ENCODE measurements at places on chromosomes 3 and 15.

GRCh38 chr3:136755192-136755591 is 3.0 kb upstream of the STAG1 start:
- no peak for DNase-seq

DNA sequence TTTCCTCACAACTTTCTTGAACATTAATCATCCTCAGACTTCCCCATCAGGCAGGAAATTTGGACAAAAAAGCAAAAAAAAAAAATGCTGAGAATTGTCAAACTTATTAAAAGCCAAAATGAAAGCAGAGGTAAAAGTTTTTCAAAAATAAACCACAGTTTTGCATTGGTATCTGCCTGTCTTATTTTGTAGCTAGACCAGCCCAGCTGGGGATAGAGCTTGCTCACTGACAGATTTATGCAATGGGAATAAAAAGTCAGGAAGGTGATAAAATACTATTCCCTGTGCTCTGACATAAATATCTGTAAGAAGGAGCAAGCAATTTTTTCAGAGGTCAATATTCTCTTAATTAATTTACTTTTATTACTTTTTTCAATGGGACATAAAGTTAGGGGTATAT is 1006.7 kb upstream of the ALCAM start:
- DNase-seq: peak; percentile 31

DNA sequence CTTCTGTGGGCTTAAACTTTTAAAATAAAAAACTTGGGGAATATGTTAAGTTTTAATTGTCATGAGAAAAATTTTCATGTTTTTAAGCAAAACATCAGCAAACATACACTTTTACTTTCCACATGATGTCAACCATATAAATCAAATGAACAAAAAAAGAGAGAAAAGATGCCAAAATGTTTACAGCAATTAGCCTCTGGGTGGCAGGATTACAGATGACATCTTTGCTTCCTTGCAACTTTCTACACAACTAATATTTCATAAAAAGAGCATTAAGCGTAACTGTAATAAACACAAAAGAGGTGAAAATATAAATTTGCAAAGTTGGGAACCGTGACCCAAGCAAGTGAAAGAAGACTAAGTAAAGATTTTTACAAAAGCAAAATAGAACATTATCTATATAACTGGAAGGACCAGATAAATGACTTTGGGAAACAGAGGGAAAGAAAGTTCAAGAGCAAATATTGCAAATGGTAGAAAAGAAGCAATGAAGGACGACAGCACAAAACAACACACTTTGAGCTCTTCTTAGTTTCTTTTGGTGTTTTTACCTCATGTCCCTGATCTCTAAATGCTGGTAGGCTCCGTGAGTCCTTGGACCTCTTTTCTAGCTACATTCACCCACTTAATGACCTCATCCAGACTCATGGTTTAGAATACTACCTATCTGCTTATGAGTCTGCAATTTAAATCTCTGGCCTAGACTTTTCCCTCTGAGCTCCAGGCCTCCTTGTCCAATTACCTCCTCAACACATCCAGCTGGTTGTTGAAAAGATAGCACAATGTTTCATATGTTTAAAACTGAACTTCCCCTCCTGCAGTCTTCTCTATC is 9.4 kb downstream of the TP53BP1 start:
- peak; percentile 42 for DNase-seq

GRCh38 chr3:173617490-173617889 is 219.9 kb downstream of the NLGN1 start:
- no peak for DNase-seq

- no peak for DNase-seq
Measured at GRCh38 chr3:170903123-170903522, 5.3 kb downstream of the EIF5A2 start.

GRCh38 chr15:98070137-98070536 is 109.6 kb downstream of the ARRDC4 start:
- DNase-seq: peak; percentile 29

DNA sequence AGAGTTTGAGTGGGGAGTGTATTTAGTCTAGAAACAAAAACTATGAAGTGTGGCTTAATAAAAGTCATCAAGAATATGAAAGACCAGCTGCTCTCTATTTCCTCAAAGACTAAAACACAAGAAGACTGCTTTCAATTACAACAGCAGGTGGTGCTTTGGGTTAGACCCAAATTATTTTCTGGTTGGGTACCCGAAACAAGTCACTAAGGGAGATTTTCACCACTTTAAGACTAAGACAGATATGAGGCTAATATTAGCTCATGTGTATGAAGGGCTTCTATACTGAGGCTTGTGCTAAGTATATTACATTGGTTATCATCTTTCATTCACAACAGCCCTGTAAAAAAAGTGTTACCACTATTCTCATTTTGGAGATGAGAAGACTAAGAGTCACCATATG is 43.1 kb downstream of the COL8A1 start:
- peak; percentile 43 for DNase-seq

GRCh38 chr15:89985111-89985510 is 16.0 kb upstream of the ZNF710 start:
- DNase-seq: no peak

DNA sequence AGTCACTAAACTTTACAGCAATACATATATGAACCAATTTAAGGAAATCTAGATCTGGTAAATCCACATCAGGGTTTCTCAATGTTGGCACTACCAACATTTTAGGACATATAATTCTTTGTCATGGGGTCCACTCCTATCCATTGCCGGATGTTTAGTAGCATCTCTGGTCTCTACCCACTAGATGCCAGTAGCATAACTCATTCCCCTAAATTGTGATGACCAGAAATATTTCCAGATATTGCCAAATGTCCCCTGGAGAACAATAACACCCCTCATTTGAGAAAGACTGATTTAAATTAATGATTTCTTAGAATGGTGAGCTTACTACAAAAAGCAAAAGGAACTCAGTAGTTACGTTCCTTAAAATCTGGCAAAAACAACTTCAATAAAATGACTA is 23.1 kb upstream of the ANKRD28 start:
- DNase-seq: peak; percentile 47

GRCh38 chr3:30189900-30190299 is 416.5 kb upstream of the TGFBR2 start:
- no peak for DNase-seq

GRCh38 chr15:33029109-33029652 is 165.3 kb downstream of the FMN1 start:
- peak; percentile 98 for DNase-seq

- no peak for DNase-seq
Measured at GRCh38 chr3:128698211-128699047, 27.6 kb upstream of the RAB7A start.

- DNase-seq: no peak
Measured at GRCh38 chr15:41778521-41778920, 4.2 kb downstream of the MAPKBP1 start.

- no peak for DNase-seq
Measured at GRCh38 chr3:127590282-127590592, 296 bp downstream of the TPRA1 start.

DNA sequence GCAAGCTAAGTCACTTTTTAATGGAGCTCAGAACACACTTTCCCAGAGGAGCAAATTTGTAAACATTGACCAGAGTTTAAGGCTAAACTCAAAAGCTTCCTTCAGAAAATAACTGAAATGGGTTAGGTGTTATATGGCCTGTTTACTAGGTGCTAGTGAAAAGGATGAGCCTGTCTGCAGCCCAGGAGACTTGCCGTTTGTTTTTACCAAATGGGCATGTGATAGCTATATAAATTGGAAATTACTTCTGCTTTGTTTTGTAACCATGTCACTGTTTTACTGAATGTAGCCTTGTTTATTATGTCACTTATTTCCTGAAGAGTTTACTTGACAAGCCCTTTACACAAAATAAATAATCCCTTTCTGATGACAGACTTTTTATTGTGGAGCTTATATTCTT is 109.4 kb upstream of the THSD4 start:
- no peak for DNase-seq

DNA sequence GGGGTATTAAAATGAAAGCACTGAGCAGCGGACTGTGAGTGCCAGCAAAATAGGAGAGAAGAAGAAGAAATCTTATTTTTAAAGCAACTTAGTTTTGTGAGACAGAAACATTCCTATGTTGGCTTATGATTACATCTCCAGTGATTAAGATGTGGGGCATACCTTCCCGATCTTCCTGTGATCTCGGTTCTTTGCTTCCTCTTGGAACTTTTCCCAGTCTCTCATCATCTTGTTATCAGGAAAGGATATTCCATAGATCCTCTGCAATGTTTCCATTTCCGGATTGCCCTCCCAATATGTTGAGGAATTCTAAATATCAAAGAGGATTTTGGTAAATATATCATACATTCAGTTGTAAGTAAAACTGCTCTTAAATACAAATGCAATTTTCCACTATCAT is 22.2 kb downstream of the TARS3 start:
- no peak for DNase-seq

- DNase-seq: peak; percentile 71
Measured at GRCh38 chr3:145243875-145244274, 917.1 kb downstream of the PLOD2 start.

GRCh38 chr3:45929042-45929679 is 14.1 kb upstream of the CXCR6 start:
- DNase-seq: peak; percentile 39

GRCh38 chr3:36681867-36682266 is 82.5 kb downstream of the DCLK3 start:
- DNase-seq: no peak

- no peak for DNase-seq
Measured at GRCh38 chr3:50194903-50195500, 3.6 kb downstream of the GNAT1 start.

- DNase-seq: peak; percentile 95
Measured at GRCh38 chr3:123757281-123757940, 126.7 kb downstream of the MYLK start.

DNA sequence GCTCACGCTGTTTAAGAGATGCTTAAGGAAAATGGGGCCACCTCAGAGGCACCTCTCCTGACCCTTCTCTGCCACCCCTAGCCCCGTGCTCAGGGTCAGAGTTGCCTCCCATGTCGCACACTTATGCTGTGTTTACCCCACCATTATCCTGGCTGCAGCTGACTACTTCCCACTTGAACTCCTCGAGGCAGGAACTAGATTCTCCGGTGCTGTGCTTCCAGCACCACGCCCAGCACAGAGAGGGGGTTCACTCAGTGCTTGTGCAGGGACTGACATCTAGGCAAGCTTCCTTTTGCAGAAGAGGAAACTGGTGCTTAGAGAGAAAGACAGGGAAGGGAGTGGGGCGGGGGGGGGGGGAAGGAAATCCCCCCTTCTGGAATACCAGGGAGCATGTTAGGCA is 340.1 kb downstream of the RORA start:
- no peak for DNase-seq

DNA sequence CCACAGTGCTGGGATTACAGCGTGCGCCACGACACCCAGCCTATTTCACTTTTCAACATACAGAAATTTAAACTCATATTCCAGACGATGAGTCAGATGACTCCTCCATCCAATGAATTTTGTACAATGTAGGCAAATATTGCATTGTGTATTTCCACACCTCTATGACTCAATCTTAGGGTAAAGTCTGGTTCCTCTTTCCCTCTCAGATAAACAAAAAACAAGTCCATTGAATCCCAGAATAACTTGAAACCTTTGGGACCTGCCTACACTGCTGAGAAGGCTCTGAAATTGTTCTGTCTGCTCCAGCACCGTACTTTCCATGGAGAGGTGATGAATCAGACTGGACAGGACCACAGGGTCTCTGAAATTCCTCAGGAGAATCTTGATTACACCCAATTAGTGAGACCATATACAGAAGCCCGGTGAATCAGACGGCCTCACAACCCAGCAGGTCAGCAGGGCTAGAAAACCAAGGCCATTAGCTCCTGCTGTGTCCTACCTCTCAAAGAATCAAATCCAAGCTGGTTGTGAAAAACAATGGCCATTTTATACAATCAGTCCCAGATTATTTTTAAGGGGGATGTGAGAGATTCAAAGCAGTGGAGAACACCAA is 112.6 kb downstream of the ERC2 start:
- no peak for DNase-seq

GRCh38 chr3:33131331-33132018 is 17.7 kb downstream of the CRTAP start:
- peak; percentile 61 for DNase-seq

GRCh38 chr15:67879440-67880129 is 39.7 kb upstream of the RNU6-1 start:
- DNase-seq: no peak

- no peak for DNase-seq
Measured at GRCh38 chr3:43995547-43996378, 245.9 kb upstream of the TOPAZ1 start.

GRCh38 chr3:182509844-182510460 is 283.4 kb upstream of the ATP11B start:
- DNase-seq: no peak

Data from LHCN-M2 (cell line).